ENCODE measurements at places on chromosomes 6 and 20.
A peak's percentile ranks its signal among the peaks of the same experiment; 100 is the strongest.

- no peak for DNase-seq
Measured at GRCh38 chr6:147624946-147625515, 116.5 kb downstream of the SAMD5 start.

DNA sequence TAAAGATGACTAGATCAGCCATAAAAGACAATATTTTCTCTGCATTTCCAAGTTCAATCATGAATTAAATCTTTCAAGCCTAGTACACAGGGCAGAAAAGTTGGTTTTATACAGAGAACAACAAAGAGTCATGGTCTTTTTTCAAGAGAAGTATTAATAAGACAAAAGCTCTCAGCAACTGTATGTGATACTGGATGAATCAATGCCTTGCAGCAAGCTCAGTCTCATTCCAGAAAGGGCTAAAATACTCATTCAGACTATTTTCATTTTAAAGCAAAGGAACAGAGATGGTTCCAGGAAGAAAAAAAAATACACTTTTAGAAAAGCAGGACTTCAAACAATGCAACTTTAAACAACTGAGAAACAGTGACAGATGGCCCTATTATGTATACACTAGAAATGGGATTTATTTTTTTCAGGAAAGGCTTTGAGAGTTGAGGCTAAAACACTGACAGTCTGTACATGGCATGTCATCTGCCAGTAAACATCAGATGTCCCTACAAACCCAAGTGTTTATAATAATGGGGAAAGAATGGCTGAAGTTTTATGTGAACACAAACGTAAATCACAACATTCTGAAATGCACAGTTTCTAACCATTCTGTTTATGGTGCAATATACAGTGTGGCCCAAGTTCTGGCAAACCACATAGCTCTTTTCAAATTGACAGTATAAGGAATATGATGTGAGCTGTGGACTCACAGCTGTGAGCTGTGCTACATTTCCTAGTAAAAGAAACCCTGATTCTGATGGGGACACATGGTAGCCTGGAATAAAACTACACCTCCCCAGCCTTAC is 114.3 kb upstream of the DST start:
- no peak for DNase-seq

GRCh38 chr20:11261533-11262000 is 587.8 kb upstream of the JAG1 start:
- no peak for DNase-seq

GRCh38 chr20:25023356-25023755 is 30.8 kb upstream of the APMAP start:
- peak; percentile 48 for DNase-seq

DNA sequence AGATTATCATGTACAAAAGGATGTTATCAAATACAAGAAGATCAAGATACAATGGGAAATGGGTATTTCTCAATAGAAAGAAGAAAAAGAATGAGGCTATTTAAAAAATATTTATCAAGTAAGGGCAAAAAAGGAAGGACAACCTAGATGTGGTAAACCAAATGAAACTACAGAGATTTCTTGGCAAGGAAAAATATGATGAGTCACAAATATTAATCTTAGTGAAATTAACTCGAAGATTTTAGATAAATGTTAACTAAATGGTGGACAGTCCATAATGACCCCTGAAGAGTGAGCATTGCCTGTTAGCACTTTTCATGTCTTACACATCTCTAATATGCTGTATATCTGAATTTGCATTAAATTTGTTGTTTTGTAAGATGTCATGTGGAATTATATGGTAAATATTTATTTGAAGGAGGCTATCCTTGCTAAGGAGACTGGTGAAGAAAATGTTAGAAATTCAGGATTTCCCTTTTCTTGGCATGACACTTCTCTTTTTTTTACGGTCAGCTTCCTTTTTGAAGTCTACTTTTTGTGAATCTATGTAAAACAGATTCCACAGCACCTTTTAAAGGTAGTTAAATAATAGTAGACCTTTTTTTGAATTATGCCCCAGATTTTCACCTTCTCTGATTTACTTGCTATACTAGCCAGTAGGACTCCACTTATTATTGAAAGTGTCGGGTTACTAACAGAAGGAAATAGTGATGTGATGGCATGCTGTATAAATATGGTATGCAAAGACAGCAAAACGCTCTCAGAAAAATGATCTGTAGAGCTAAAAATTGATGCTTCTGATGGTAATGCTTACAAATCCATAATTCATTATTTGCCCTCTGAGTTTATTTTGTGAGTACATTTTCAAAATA is 120.5 kb downstream of the HIVEP1 start:
- DNase-seq, result no peak

- no peak for DNase-seq
Measured at GRCh38 chr20:31923388-31924331, 28.2 kb downstream of the PDRG1 start.

GRCh38 chr6:47247227-47247797 is 62.4 kb downstream of the TNFRSF21 start:
- DNase-seq, result no peak

- no peak for DNase-seq
Measured at GRCh38 chr6:115358616-115359015, 702.1 kb downstream of the FRK start.

DNA sequence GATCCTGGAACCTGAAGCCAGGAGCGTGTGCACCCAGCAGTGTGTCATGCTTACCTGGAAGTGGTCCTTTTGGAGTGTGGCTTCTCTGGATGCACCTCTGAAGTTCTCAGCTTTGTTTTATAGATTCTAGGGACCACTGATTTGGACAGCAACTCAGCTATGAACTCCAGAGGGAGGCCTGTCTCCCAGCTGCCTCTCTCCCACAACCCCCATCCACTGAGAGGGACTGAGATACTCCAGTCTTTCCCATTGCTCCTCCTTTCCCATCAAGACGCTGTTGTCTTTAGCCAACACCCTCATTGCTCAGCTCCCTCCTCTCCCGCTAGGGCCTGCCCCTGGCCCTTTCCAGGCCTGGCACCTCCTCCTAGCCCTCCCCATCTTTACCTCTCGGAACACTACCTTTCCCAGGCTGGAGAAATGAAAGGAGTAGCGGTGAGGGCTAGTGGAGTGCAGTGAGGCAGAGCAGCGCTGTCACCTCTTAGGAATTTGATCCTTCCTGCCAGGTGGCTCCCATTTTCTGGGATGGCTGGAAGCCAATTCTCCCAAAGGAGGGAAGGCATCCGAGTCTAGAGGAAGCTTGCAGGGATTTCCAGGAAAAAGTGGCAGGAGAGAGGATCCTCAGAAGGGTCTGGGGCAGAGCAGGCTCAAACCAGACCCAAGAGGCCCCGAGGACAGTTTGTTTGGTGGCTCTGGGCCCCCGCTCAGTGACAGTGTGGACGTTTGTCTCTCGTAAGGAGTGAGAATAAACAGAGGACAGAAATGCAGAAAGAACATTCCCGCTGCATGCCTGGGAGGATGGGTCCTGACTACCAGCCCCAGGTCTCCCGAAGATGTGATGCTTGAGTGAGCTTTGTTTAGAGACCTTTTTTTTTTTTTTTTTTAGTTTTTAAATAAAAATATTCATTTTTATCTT is at the start of gene LRRN4:
Gene LRRN4 (minus strand): TSS at position 285 of the 913 bp plus-strand sequence. CDS start 1,261 bp downstream, outside the sequence.
- no peak for DNase-seq

GRCh38 chr6:140773276-140773675 is 1359.4 kb upstream of the GJE1 start:
- DNase-seq, result no peak

- no peak for DNase-seq
Measured at GRCh38 chr6:63817492-63818050, 182.0 kb downstream of the PHF3 start.

- no peak for DNase-seq
Measured at GRCh38 chr6:82712826-82713225, 349.2 kb downstream of the TPBG start.

DNA sequence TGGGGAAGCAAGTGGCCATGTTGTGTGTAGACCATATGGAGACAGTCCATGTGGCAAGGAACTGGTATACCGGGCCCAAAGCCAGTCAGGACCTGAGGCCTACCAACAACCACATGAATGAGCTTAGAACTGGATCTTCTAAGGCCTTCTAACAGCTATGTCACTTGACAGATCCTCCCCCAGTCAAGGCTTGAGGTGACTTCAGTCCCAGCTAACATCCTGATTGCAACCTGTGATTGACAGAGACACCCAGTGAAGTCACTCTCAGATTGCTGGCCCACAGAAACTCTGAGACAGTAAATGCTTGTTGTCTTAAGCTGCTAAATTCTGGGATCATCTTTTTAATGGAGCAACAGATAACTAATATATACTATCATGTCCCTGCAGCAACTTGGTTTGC is 32.9 kb downstream of the AHI1 start:
- no peak for DNase-seq

- DNase-seq, result no peak
Measured at GRCh38 chr6:168909288-168909687, 344.4 kb downstream of the THBS2 start.

- DNase-seq, result no peak
Measured at GRCh38 chr20:37294262-37294981, 5.0 kb downstream of the MANBAL start.

- no peak for DNase-seq
Measured at GRCh38 chr6:90008189-90008907, 114.1 kb downstream of the GJA10 start.

DNA sequence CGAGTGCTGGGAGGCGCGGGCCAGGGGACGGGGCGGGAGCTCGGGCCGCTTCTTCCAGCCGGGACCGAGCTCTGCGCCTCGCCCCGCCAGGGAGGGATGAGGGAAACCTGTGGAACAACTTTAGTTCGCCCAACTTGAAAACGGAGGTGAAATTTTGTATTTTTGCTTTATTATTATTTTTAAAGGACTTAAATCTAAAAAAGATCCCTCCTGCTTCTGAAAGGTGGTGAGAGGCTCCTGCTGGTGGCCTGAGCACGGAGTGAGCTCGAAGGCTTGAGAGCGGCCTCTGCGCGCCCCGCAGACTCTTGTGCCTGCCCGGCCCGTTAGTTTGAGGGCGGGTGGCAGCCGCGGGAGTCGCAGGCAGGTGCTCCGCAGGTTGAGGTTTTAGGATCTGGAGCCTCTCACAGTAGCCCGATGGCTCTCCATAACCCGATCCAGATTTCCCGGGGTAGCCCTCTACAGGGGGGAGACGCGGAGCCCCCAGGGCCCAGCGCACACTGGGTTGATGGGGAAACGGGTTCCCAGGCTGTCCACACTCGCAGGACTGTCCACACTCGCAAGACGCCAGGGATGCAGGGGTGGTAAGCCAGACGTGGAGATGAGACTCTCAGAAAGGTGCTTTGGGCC is 46.2 kb upstream of the SUPT3H start:
- peak; percentile 62 for DNase-seq

DNA sequence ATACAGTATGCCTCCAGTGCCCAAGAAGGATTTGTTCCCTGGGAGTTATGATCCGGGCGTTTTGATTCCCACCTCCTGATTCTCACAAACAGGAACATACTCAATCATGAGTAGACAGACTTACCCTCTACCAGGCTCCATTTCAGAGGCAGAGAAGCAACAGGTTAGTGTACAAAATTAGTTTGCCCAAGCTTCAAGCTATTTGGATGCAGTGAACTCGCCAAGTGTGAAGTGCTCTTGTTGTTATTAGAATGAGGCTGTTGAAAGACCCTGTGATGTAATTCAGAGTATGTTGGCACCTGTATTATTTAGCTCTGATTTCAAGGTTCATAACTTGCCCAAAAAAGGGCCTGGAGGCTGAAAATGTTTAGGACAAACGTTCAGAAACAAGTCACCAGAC is 247.0 kb downstream of the PHACTR1 start:
- DNase-seq, result no peak

- no peak for DNase-seq
Measured at GRCh38 chr6:3906846-3907151, 57.6 kb downstream of the FAM50B start.

DNA sequence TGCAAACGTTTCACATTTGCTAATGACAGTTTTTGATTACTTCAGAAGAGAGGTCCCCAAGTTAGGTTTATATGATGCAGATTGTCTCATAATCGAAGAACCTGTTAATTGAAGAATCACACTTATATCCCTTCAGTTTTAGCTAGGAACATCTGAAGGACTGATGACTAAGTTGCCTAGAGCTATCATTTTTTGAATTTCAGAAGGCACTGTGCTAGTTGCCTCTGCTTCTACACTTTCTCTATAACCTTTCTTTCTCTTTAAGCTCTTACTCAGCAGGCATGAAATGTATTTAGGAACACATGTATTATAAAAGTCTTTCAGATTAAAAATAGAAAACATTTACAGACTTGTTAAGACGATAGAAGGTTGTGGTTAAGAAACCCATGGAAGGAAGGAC is 14.4 kb upstream of the GJE1 start:
- no peak for DNase-seq

DNA sequence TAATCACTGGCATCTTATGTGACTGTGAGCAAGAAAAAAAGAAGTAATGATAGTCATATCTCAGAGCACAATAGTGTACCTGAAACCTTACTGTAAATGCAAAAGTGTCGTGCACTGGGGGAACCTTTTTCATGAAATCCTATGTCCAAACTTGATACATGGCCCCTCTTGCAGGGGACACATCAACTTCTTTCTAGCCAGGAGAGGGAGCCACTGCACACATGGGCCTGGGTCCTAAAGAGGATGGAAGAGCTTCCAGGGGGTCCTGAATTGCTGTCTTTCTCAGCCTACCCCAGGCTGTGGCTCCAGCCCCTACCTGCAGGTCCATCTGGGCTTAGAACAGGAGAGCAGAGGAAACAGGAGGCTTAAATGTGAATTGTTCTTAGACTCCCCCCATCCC is 165.7 kb downstream of the SOD2 start:
- no peak for DNase-seq

DNA sequence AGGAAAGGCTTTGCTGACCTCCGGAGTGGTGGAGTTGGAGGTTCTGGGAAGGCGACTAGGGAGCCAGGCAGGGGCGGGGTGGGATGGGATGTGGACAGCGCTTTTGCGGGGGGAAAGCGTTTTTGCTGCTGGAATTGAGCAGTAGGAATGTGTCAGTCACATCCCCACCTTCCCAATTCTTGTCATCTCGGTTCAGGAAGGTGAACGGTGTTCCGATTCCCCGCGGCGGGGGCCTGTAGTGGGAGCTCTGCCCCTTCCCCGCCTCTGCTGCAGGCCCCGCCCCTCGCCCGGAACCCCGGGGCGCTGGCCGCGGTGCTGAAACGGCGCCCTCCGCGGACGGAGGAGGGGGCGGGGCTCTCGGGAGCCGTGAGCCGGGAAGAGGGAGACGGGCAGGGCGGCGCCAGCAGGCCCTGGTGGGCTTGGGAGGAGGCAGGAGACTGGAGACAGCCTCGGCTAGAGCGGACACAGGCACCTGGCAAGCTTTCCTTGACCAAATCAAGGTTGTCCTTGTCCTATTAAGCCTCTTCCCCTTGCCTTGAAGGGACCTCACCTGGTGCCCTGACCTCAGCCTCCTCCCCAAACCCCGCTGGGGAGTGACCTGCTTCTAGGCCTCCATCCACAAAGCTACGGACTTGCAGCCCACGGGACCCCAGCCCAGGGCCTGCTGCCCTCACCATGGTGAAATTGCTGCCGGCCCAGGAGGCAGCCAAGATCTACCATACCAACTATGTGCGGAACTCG is at the start of gene LHFPL5:
Gene LHFPL5 (plus strand): TSS at position 357 of the 741 bp plus-strand sequence. CDS start 319 bp downstream, at position 676.
- DNase-seq, result no peak
